Smooth muscle cell of trachea (primary cell): ENCODE measurements at places on chromosomes 13 and 19. TPM values are rescaled to one million over a fixed set of nuclear protein-coding genes. Genes with fewer than 3 reads are reported as not detected.

Gene SLC35E1
- 29.1 and 32.9 TPM in 2 replicates for total RNA-seq

Gene MIA
- total RNA-seq = 0.83 TPM in 1 of 2 replicates, not detected in the other

Gene ZNF470
- total RNA-seq = 6.4 and 6.9 TPM in 2 replicates

Gene EBI3
- total RNA-seq = 0.83 TPM in 1 of 2 replicates, not detected in the other

Gene TJP3
- under 0.01 TPM in 1 of 2 replicates, not detected in the other for total RNA-seq

Gene COL5A3
- total RNA-seq = 3.8 and 5.0 TPM in 2 replicates

Gene APC2
- 0.29 and 0.83 TPM in 2 replicates for total RNA-seq

Gene PROSER3
- total RNA-seq = 6.1 and 9.9 TPM in 2 replicates

Gene TLE2
- 1.2 and 3.6 TPM in 2 replicates for total RNA-seq

Gene POLR1G
- 2.9 and 4.3 TPM in 2 replicates for total RNA-seq

Gene CEACAM3
- not detected in 2 replicates for total RNA-seq

Gene SELENOV
- total RNA-seq = 0.33 TPM in 1 of 2 replicates, not detected in the other

Gene SHISA7
- under 0.01 TPM in 1 of 2 replicates, not detected in the other for total RNA-seq

Gene ZNF541
- under 0.01 TPM in 1 of 2 replicates, not detected in the other for total RNA-seq

Gene RXFP2
- total RNA-seq = not detected in 2 replicates

Gene KLK4
- not detected in 2 replicates for total RNA-seq

Gene TBXA2R
- 2.8 and 2.9 TPM in 2 replicates for total RNA-seq

Gene RPS19
- 959 and 1,046 TPM in 2 replicates for total RNA-seq

Gene C5AR2
- not detected in 2 replicates for total RNA-seq

Gene ZNF177
- 1.3 and 1.9 TPM in 2 replicates for total RNA-seq

Gene ZNF350
- total RNA-seq = 12.2 and 17.0 TPM in 2 replicates

Gene ZNF560
- 1.0 and 2.2 TPM in 2 replicates for total RNA-seq

Gene TMEM38A
- total RNA-seq = 1.9 and 5.6 TPM in 2 replicates

Gene CEACAM8
- not detected in 2 replicates for total RNA-seq

Gene RNF126
- total RNA-seq = 21.5 and 24.1 TPM in 2 replicates

Gene SPART
- 81.3 and 123 TPM in 2 replicates for total RNA-seq

Gene USPL1
- 15.5 and 25.7 TPM in 2 replicates for total RNA-seq

Gene CGB1
- not detected in 2 replicates for total RNA-seq

Gene PODNL1
- 1.6 and 2.5 TPM in 2 replicates for total RNA-seq

Gene KLK3
- total RNA-seq = not detected in 2 replicates

Gene PEAK3
- total RNA-seq = not detected in 2 replicates

Gene SGCG
- total RNA-seq = 0.83 TPM in 1 of 2 replicates, not detected in the other

Gene C19orf85
- not detected in 2 replicates for total RNA-seq

Gene URAD
- not detected in 2 replicates for total RNA-seq

Gene SERTAD3
- 16.0 and 18.6 TPM in 2 replicates for total RNA-seq

Gene AP2S1
- 169 and 172 TPM in 2 replicates for total RNA-seq

Gene KASH5
- 0.17 TPM in 1 of 2 replicates, not detected in the other for total RNA-seq

Gene TTYH1
- not detected in 2 replicates for total RNA-seq
